GM20000 (cell line): ENCODE measurements at places on chromosomes 6 and 20.

DNA sequence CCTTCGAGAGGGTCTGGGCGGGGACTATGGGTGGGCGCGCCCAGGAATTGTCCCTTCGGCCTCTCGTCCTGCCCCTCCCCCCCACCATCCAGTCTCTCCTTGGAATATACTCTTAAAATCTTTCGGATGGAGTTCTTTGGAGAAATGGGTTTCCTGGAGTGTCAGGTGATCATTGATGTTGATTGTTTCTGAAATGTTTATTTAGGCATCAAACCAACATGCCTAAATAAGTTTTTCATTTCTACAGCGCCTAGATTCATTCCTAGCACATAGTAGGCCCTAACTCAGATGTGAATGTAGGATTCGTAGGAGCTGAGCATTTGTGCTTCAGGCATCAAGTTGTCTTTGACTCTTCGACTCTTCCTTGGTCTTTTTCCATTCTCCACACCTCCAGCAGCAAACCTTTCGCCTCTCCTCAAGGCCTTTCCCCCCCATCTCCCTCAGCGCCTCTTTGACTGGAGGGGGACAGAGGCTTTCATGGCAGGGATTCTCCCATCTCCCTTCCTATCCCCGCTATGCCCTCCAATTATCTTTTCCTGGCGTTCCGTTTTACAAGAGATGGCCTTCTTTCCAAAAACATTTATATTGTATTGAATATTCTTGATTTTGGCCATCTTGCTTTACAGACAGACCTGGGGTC lies 610 bp downstream of the CASP8AP2 start:
- DNase-seq = no peak

GRCh38 chr6:149102324-149102723 lies 215.2 kb upstream of the TAB2 start:
- no peak for DNase-seq

DNA sequence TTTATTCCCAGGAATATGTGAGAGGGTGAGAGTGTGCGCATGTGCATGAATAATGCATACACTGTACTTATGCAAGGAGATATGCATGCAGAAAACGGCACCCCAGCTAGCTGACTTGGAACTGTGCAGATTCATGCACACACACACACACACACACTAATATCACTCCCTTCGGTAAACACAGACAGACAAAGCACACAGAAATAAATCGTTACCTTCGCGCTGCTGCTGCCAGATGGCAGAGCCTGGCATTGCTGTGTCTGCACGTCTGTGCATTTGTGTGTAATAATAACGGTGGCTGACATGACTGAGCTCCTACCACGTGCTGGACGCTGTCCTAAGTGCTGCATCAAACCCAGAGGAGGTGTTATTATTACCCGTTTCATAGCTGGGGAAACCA lies 36.8 kb downstream of the PREX1 start:
- no peak for DNase-seq

DNA sequence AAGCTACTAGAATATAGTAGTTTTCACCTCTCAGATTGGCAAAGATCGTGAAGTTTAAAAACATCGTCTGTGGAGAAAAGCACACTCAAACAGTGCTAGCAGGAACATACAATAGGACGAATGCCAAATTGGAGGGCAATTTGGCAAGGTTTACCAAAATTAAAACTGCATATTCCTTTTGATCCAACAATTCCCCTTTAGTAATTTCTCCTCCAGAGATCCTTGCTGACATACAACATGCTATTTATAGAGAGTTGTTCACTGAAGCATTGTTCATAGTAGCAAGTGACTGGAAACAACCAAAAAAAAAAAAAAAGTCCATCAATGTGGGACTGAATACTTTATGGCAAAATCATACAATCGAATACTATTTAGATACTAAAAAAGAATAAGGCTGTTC lies 202.2 kb downstream of the ATXN1 start:
- DNase-seq = no peak

GRCh38 chr6:21748343-21749056 lies 154.9 kb downstream of the SOX4 start:
- no peak for DNase-seq

DNA sequence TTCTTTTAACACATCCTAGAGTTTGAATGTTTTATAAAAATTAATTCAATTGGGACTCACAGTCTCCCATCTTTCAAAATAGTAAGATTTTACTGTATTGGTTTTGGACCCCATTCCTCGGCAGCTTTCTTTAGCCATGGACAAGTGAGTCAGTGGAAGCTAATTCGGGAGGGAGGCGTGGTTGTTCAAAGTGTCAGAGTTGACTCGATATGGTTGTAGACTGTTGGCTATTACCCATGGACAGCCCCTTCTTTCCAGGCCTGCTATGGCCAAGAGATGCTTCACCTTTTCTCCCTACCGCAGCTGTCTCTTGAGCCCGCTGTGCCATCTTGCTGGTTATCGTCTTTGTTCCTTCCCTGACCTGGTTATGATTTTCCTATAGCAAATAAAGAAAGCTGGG lies 243.0 kb downstream of the CD83 start:
- no peak for DNase-seq

GRCh38 chr20:2279253-2279779 lies 16.5 kb upstream of the TGM3 start:
- DNase-seq = no peak

DNA sequence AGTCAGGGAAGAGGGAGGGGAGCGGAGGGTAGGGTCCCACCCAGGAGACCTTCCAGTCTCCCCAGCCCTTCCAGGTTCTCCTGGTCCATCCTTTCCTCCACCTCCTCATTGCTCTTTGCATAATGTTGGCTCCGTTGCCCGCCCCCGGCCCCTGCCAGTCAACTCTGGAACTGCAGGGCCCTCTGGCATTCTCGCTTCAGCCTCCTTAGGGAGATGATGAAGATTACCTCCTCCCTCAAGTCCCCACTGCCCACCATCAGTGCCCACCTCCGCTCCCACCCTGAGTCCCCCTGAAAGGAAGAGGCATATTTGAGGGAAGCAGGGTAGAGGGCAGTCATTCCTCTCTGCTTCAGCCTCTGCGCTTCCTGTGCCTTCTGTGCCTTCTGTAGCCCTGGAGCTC lies 8.5 kb downstream of the TMEM63B start:
- no peak for DNase-seq

DNA sequence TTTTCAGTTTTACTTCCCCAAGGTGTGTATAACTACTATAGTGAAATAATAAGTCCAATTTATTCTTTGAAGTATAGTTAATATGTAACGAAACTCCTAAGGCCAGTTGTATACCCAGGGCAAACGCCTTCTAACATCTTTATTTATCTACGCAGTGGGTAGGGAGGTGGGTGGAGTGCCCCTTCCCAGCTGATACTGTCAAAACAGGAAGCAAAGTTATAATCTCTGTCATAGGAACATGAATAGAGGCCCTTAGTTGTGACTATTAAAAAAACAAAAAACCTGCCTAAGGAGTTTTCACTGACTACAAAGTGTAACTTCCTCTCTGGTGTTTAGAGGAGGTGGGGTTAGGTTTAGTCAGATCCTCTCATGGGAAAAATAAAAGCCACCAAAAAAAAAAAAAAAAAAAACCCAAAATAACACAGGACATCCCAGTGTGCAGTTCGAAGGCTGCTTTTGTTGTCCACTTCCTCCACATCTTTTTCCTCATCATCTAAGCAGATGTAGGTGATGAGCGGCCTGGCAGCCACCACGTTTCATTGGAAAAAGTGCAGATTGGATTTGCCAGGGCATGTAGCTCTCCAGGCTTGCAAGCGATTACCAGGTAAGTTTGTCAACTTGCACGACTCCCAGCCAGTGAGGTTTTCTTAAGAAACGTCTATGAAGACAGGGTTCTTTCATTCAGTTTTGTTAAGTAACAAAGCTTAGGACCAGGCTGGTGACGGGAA lies 58.7 kb downstream of the UTRN start:
- peak; percentile 53 for DNase-seq

GRCh38 chr20:3738111-3739053 lies 5.9 kb downstream of the HSPA12B start:
- DNase-seq = no peak

DNA sequence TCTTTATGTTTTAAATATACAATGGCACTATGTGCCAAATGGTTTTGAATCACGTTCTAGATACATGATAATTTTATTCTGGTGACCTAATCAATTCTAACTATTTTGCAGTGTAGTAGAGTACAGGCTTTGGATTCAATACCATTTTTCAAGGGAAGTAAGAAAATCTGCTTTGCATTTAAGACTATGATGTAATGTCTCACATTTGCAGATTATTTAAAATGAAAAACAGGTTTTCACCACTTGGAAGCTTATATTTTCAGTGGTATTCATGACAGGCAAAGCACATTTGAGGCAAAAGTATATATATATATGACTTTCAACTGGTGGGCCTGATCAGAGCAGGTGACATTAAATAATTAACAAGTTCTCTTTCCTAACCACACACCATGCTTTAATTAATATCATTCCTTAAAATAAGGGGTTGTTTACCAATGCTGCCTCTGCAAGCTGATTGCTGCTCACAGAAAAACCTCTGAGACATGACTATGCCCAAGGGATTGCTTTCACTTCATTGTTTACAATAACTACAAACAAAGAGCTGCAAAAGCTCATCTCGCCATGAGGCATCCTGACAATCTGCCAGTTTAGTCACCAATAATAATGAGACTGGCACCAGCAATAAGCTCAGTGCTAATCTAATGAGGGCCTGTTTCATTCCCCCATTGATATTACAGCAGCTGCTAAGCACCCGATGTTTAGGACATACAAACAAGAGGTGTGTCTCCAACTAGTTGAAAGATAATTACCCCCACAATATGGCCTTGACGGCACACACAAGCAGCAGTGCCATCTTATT lies 1176.0 kb upstream of the GJE1 start:
- no peak for DNase-seq

DNA sequence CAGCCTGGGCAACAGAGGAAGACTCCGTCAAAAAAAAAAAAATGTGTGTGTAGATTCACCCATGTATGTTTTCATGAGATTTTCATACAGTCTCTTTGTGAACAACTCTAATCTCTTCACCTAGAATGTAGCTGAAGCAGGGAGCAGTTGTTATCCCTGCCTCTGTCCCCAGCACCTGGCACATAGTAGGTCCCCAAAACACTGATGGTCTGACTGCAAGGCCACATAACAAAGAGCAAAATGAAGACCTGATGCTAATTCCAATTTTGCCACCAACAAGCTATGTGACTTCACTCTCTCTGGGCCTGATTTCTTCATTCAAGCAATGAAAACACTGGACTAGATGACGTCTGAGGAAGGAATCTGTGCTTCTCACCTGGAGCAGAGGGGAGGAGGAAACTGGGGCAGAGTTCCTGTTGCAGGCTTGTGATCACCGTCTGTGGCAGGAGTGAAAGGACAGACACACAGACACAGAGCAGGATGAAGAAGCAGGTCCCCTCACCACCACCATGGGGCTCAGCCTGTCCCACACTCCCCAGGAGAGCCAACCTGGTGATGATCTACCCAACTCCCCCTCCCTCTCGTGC lies 4.6 kb downstream of the SLC44A4 start:
- DNase-seq = no peak

- no peak for DNase-seq
These were observed 175.5 kb downstream of the CLVS2 start for GRCh38 chr6:123171341-123172115.

- DNase-seq = no peak
These were observed 57.3 kb downstream of the DLL1 start for GRCh38 chr6:170233286-170234205.

GRCh38 chr6:24401458-24401857 lies 1.3 kb upstream of the MRS2 start:
- DNase-seq = no peak

- no peak for DNase-seq
These were observed 171.0 kb downstream of the BCKDHB start for GRCh38 chr6:80277501-80277900.

DNA sequence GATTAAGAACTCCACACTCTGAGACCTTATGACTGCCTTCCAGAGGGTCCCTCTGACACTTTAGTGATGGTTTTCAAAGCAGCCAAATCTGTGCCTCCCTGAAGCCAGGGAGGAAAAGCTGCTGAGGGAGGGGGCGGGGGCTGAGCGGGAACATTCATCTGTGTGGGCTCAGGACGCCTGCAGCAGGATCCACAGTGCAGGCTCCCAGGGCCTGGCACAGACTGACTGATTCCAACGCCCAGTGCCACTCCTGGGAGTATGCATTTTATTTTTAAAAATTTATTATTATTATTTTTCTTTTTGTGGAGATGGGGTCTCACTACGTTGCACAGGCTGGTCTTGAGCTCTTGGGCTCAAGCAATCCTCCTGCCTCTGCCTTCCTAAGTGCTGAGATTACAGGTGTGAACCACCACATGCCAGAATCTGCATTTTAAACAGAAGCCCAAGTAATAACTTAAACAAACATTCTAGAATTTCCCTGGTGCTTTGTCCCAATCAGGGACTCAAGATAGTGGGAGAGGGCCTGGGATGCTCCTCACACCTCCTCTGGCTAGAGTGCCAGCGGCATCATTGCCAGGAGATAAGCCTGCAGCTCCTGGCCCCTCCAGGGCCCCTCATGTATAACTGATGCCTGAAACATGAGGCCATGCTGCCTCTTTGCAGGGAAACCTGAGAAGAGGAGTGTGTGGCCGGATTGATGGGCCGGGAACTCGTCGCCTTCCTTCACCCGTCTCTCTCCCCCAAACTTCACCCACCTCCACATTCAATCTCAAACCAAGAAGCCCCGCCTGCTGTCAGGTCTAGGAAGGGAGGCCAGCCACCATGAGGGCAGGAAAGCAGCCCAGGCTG lies 438 bp upstream of the TMC2 start:
- DNase-seq = no peak

DNA sequence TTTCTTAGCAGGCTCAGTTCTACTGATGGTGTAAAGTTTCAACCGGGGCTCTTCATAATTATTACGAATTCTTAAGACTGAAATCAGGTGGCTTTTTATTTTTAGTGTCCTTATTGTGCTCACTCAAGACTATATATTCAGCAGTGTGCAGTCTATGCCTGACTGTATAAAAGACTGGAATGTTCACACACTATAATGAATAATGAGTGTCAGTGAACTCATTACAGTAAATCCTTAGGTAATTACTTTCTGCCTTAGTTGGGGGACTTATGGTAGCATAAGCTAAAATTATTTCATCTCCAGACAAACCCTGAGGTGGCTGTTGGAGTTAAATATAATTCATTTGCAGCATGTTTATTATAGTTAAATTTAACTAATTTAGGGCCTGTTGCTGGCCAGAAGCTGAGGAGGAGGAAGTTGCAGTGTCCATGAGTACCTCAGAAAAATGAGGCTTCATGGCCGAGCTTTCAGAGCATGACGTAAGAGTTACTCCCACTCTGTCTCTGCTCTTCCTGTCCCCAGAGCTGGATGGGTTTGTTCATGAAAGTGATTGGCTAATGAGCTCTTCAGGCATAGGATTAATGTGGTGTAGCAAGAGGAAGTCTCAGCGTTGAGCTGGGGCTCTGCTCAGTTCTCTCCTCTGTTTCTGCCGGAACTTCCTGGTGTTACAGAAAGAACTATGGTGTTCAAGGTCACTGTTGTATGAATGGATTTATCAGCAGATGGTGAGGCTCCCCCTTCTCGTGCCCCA lies 335.7 kb downstream of the NRN1 start:
- DNase-seq = peak; percentile 56

DNA sequence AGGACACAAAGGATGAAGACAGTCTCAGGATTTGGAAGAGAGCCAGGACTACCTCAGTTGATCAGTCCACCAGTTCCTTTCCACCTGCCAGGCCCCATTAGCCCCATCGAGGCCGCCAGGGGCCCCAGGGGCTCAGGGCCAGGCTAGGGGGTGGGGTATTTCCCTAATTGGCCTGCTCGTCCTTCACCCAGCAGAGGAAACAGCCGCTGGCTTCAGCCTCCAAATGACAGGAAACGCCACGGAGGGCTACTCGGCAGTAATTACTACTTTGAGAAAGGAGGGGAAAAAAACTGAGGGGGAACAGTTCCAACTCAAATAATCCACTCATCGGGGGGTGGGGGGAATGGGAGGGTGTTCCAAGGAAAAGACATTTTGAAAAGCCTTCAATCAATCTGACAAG lies 42.7 kb downstream of the MAFB start:
- no peak for DNase-seq

GRCh38 chr6:118501765-118502164 lies 46.3 kb upstream of the PLN start:
- no peak for DNase-seq
